ENCODE measurements at places on chromosomes 3 and 15. TPM values are rescaled to one million over a fixed set of nuclear protein-coding genes. Genes with fewer than 3 reads are reported as not detected.

The FHIT gene
- 0.40 TPM for total RNA-seq

The SERP1 gene
- total RNA-seq, result 76.1 TPM

The CHRNA3 gene
- 0.35 TPM for total RNA-seq

The SLC12A1 gene
- not detected for total RNA-seq

Measured in A549 treated with RU486 at 1 μM for 4 hours (cell line).